ENCODE measurements at places on chromosomes 2 and 18. TPM values are rescaled to one million over a fixed set of nuclear protein-coding genes. Genes with fewer than 3 reads are reported as not detected.

The GAD1 gene
- polyA plus RNA-seq: 0.25 TPM

DNA sequence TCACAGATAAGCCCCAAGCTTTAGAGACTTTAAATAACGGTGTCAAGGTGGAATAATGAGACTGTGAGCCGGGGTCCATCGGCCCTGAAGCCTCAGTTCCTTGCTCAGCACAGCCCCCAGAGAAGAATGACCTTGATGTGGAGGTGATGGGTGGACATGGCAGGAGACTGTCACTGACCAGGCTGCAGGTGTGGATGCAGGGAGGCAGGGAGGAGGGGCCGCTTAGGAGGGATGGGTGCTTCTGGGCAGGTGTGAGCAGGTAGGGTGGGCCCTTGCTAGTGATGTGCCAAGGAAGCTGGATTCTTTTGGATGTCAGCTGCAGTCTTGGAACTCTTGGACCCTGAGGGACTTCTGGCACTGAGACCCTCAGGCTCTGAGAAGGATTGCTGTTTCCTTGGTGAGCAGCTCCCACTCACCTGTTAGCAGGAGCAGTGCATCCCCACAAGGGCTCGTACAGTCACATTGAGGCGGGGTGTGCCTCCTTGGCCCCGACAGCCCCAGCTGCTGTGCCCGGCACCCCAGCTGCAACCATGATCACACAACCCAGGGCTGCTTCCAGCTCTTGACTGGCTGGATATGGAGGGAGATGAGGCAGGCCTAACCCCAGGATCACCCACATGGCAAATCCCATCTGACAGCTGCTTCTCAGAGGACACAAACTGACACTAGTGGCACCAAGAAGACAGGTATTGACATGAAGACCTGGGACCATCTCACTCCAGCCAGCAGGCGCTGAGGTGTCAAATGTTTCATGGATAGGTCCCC, 209.8 kb upstream of the HDAC4 start:
- DNase-seq: no peak

- peak; percentile 95 for DNase-seq
Measured at GRCh38 chr2:27320958-27321543, 1.8 kb downstream of the MPV17 start.

DNA sequence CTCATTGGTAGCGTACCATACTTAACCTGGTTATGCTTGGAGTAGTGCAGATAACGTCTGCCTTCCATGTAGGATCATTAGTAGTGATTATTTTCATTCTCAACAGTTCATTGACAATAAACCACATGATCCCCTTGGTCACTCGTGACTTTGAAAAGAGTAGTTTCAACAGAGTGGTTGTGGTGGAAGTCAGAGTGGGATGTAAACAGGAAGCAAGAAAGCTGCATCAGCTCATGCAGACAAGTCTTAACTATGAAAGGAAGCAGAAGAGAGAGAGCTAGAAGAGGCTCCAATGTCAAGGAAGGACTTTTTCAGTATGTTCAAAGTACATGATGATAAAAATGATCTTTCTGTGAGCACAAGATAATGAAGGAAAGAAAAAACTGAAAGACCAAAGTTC, 287.4 kb downstream of the MBD2 start:
- DNase-seq: no peak

GRCh38 chr2:122873951-122874350, 1118.5 kb downstream of the TSN start:
- DNase-seq: no peak

Measured in BJ (cell line).